ENCODE measurements at places on chromosomes 2 and 18.

DNA sequence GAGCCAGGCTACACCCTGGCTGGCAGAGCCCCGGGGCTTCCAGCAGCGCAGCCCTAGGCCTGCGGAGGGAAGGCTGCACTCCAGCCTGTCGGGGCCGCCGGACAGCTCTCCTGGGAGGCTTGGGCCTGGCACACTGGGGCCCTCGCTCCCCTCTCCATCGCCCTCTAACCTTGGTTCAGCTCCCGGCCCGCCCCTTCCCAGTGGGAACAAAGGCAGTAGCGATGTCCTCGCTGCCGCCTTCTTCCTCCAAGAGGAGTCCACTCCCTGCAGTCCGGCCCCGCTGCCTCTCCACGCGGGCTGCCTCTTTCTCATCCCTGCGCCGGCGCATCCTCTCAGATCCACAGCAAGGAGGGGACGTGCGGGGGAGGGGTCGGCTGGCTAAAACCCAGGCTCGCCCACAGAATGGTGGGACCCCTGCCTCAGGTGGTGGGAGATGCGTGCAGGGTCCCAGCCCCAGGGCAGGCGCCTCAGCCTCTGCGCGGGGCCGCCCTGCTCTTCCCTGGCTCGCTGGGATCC lies 138.1 kb downstream of the TWIST2 start:
- no peak for DNase-seq

DNA sequence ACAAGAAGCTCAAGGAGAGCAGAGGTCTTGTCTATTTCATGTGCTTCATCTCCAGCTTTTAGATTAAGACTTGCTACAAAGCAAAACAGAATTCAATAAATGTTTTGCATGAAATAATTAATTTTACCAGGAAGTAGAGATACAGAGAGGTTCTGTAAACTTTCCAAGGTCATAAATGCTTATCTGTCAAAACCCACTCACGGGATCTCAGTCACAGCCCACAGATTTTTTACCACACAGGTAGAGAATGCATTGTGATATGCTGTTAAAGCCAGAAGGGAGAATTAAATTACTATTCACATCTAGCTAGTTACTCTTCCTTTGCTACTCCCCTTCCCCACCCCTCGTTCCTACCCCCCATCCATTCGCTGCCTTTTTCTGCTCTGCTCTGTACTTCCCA lies 205.5 kb downstream of the DNAH7 start:
- no peak for DNase-seq

- DNase-seq: no peak
These were observed 182.8 kb downstream of the NBAS start for GRCh38 chr2:15378148-15378908.

DNA sequence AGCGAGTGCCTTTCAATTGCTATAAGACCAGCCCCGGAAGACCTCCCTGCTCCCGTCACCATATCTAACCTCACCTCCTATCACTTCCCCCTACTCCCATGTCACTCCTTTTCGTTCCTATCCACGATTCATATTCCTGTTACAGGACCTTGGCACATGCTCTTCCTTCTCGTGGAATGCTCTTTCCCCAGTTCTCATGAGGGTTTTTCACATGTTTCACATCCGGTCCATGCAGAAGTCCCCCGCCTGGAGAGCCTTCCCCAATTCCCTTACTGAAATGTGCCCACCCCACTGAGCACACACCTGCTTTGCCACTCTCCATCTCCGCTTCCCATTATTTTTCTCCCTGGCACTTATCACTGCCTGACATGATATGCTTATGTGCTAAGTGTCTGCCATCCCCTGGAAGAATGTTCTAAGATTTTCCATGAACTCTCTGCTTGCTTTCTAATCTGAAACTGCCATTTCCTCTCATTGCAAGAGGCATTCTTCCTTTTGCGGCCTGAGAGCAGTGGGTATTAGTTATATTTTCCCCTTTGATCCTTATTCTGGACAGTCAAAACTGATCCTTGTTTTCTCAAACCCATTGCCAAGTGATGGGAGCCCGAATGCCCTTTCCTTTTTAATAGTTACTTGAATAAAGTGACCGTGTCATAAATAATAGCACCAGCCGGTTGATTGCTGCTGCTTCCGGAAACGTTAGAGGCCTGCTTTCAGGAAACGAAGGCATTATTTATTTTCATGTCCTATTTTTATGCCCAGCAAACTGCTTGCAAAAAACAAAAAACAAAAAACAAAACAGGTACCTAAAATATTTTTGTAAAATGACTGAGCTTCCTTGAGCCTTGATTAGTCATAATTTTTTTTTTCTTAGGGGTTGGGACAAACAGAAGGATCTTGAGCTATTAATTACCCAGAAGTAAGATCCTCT lies 127.9 kb downstream of the ZNF532 start:
- no peak for DNase-seq

- DNase-seq: no peak
These were observed 99.3 kb upstream of the TMEM18 start for GRCh38 chr2:776487-776886.

DNA sequence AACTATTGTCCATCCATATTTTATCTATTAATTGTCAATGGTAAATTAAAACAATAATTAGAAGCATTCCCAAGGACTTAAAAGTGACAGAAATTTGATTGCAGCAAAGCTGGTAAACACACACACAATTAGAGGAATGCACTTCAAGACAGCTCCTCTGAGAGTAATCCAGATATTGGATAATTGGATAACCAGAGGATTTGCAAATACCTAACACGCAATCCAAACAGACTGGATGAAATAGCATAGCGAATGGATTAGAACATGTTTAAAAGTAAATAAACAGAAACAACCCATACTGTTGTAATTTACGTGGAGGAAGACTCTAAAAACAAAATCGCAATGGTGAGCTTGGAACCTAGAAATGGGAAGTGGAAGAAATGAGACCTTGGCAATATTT lies 239.8 kb downstream of the METTL4 start:
- no peak for DNase-seq

GRCh38 chr2:42754021-42754775 lies 9.7 kb downstream of the OXER1 start:
- DNase-seq: no peak

GRCh38 chr2:160931531-160931930 lies 228.7 kb upstream of the TANK start:
- no peak for DNase-seq

DNA sequence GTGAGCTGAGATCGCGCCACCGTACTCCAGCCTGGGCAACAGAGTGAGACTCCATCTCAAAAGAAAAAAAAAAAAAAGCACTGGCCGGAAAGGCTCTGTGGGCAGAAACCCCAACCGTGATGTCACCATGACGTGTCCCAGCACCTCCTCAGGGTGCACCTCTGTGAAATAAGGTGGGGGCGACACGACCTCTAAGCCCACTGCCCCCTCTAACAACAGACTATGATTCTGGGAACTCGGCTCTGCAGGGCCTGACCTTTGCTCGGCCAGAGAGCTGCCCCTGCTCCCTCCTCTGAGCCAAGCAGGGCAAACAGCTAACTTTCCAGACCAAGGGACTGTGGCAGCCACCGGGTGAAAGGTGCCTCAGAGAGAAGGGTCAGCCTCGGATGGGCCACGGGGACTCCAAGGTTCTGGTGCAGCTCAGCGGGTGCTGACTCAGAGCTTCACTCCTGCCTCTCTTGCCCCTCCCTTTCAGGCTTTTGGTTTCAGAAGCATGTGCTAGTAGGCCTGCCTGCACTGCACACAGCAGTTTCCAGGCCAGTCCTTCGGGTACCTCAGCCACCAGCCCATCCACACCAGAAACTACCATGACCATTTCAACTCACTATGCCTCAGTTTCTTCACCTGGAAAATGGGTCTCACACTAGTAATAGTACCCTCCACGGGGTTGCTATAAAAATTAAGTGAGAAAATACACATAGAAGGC lies 8.0 kb downstream of the TMBIM1 start:
- no peak for DNase-seq

- DNase-seq: no peak
These were observed 26.9 kb upstream of the PPP1R1C start for GRCh38 chr2:181958726-181959125.

DNA sequence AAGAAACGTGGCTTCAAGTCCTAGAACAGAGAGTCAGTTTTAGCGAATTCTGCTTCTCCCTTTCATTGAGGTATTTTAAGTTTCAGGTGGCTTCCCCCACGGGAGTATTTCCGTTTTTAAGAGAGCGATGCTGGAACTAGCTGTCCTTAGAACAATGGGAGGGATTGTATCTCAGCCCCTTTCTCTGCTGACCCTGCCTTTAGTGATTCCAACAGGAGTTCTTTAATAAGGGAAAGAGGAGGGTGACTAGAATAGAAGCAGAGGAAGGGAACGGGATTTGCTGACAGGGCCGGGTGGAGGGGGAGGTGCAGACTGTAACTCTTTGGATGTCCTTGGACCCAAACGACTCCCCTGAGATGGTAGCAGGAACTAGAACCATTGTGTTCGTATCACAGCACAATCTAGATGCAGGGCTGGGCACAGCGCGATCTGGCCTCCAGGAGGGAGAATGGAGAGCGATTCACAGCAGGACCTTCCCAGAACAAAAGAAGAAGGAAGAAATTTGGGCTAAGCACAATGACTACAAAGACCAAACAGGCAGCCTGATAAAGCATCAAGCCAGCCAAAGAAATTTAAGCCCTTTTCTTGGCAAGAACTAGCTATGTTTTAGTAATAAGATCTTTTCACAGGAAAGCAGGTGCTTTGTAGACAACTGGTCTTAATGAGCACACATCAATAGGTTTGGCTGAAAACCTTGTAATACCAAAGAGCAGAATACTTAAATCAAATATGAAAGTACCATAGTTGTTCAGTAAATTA lies 15.8 kb upstream of the RTTN start:
- peak; percentile 40 for DNase-seq

GRCh38 chr2:180952082-180952481 lies 28.3 kb upstream of the UBE2E3 start:
- DNase-seq: no peak

DNA sequence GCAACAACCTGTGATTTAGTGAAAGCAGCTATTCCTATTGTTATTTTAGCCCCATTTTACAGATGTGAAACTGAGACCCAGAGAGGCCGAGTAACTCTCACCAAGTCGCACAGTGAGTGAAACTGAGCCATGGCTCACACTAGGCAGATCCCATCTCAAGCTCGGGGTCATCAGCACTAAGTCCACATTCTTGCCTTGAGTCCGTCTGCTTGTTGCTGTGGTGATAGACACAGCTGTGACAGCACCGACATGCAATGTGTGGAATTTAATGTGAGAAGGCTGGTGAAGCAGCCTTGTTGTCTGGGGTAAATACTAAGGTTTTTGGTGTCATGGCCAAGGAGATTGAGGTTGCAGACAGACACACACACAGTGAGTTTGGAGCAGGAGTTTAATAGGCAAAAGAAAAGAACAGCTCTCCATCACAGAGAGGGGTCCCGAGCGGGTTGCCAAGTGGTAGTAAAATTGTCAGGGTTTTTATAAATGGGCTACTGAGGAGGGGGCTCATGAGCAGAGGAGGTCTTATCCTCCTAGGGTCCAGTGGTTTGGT lies 40.2 kb upstream of the GMCL1 start:
- no peak for DNase-seq

- DNase-seq: peak; percentile 63
These were observed at the start of gene SP9 for GRCh38 chr2:174334781-174335251. Gene SP9, plus strand, starts transcription at chr2:174334954. Its CDS starts 139 bp downstream, at chr2:174335093.

- no peak for DNase-seq
These were observed 63.8 kb downstream of the NCK2 start for GRCh38 chr2:105808423-105809096.

GRCh38 chr18:3454365-3455089 lies 4.6 kb downstream of the TGIF1 start:
- DNase-seq: peak; percentile 71

DNA sequence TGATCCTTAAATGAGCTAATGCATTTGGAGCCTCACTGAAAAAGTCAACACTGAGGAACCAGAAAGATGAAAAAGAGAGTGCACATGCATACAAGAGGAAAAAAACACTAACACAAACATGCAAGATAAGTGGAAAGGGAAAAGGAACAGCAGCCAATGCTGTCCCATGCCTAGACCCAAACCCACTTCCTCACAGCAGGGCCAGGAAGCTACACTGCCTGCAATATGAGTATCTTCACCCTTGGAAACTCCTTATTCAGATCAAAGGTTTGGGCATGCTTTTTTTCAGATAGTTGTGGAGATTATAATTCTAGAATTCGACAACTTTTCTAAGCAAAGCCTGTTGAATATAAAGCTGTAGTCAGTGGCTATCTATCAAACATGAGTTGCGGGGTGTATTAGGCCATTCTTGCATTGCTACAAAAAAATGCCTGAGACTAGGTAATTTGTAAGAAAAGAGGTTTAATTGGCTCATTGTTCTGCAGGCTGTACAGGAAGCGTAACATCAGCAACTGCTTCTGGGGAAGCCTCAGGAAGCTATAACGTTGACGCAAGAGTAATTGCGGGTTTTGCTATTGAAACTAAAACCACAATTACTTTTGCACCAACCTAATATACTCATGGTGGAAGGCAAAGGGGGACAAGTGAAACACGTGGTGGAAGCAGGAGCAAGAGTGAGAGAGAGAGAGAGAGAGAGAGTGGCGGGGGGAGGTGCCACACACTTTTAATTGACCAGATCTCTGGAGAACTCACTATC lies 138.2 kb downstream of the MBD2 start:
- no peak for DNase-seq
